CD4-positive, alpha-beta T cell treated with Interleukin-10 for 1 hour (primary cell): ENCODE measurements at places on chromosomes 5 and 9.

GRCh38 chr5:54243483-54244080 is 66.8 kb downstream of the ARL15 start:
- DNase-seq: peak; percentile 42

- no peak for DNase-seq
These were observed 296.3 kb downstream of the KCNN2 start for GRCh38 chr5:114658194-114658593.

- peak; percentile 43 for DNase-seq
These were observed 764 bp downstream of the CAMLG start for GRCh38 chr5:134738963-134739661.

DNA sequence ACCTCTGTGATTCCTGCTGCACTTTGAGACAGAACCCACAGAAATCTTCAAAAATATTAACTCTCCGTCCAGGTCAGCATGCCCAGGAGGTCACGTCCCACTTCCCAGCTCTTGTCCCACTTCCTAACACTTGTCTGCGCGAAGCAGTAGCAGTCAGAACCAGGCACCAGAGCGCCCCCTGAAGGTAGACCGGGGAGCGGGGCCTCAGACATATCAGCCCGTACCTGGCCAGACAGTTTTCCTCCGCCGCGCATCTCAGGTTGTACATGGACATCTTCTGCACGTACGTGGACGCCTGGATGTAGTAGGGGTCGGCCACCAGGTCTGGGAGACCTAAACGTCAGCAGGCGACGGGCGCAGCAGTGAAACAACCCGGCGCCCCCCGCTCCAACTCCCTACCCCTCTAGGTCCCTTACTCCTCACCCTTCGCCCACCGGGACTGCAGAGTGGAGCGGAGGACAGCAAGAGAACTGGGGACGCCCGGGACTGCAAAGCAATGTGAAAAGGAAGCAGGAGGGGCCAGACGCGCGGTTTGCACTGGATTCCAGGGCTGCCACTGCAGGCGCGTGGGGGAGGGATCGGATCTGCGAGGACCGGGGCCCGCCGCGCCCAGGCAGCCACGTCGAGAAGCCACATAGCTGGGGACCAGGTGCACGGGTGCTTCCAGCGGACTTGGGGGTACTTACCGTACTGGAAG is 1.2 kb downstream of the LOX start:
- DNase-seq: peak; percentile 6

DNA sequence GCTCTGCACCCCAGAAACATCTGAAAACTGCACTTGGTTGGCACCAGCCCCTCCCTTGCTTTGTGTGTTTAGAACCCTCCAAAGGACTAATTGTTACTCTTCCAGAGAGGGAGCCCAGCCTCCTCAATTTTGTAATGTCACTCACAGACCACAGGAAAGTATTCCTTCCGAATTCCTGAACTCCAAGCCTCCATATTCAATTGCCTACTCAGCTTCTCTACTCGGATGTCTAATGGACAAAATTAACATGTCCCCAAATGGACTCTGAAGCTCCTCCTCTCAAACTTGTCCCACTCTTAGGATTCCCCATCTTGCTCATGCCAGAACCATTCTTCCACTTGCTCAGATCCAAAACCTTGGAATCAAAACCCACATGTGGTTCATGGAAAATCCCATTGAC is 3.9 kb upstream of the TMEM171 start:
- DNase-seq: no peak
